Adipocyte (in vitro differentiated cells): ENCODE measurements at places on chromosomes 1 and 21.

GRCh38 chr1:229410692-229411433 lies 23.0 kb downstream of the ACTA1 start:
- DNase-seq, result peak; percentile 71

DNA sequence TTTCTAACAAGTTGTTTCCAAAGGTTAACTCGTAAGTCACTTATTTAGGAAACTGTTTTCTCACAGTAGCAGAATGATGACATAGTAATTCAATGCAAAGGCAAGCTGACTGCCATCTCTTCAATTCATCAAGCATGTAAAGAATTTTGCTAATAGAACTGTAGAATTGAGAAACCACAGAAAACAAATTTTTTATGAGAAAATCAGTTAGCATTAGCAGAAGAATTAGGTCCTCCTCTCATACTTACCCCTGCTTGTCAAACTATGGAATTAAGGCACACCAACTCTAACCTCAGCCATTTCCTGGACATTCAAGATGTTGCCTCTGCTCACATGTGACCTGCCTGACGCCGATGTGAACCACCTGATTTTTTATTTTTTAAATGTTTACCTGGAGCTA lies 115.2 kb downstream of the LRRC40 start:
- DNase-seq, result peak; percentile 17

- DNase-seq, result no peak
Observed at GRCh38 chr1:219401724-219402625, 210.9 kb downstream of the ZC3H11B start.

- DNase-seq, result no peak
Observed at GRCh38 chr1:211753649-211754251, 76.8 kb downstream of the LPGAT1 start.

GRCh38 chr1:245829194-245829593 lies 674.4 kb downstream of the KIF26B start:
- DNase-seq, result no peak

- peak; percentile 94 for DNase-seq
Observed at GRCh38 chr1:181033799-181034451, at the start of gene MR1. Gene MR1 (plus strand): TSS chr1:181033983. CDS start chr1:181034008, 25 bp downstream.

DNA sequence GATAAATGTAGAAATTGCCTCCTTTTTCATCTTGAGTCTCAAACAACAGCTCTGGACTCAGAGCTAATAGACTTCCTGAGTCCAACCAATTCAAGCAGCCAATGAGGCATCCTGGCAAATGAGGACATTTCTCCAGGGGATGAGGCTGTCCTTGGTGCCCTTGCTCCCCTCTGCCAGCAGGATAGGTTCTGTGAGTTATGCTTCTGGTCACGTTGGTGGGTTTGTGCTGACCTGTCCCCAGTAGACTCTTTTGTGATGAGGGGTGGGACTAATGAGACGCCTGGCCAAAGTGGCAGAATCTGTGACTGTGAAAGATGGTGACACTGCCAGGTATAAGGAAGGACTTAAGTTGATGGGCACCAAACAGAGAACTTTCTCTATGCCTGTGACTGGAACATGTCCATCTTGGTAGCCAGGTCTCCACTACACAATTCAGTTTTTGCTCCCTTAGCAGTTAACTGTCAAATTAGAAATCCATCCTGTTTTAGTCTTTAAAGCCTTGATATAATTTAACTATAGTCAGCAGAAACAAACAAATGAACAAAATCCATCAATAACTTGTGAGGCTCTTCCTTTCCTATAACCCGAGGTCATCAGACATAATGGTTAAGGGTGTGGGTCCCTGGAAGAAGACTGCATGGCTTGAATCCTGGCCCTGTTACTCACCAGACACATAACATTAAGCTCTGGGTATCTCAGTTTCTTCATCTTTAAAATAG lies 35.7 kb upstream of the THEM4 start:
- no peak for DNase-seq
